AG20443 (cell line): ENCODE measurements at places on chromosomes 5 and 9.

- DNase-seq = no peak
These were observed 59.1 kb upstream of the ZFAND5 start for GRCh38 chr9:72424131-72424530.

DNA sequence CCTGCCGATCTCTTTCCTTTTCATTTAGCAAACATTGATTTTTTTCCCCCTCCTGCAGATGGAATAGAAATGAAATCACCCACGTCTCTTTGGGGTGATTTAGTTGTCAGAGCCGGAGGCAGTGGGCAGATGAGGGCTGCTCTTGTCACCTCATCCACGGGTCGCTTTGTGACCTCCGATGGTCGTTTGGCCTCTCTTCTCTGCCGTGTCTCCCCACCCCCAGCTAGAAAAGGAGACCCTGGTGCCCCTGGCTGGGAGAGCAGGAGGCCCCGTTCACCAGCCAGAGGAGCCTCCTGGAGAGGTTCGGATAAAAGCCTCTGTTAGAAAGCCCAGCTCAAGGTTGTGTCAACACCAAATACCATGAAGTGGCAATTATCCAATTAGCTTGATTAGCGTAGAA lies 21.6 kb upstream of the RXRA start:
- no peak for DNase-seq

- no peak for DNase-seq
These were observed 112.1 kb downstream of the ST8SIA4 start for GRCh38 chr5:100790951-100791350.

- no peak for DNase-seq
These were observed 291.1 kb downstream of the CCDC171 start for GRCh38 chr9:15843931-15844330.

GRCh38 chr5:68644971-68645370 lies 429.4 kb downstream of the PIK3R1 start:
- DNase-seq = no peak

DNA sequence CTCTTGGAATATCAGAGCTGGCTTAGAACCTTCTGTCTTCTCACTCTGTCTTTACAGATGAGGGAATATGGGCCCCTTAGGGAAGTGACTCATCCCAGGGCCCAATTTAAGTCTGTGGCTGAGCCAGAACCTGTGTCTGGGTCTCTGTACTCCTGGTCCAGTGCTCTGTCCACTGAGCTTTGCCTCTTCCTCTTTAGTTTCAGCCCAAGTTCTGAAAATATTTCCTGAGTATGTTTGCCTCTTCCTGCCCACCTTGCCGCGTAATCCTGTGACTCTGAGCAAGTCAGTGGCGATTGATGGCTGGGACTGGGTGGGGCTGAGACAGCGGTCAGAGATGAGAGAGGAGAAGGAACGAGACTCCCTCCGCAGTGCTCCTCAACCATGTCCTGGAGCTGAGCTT lies 7.8 kb downstream of the IER5L start:
- DNase-seq = no peak
